ENCODE measurements at places on chromosomes 3 and 15. TPM values are rescaled to one million over a fixed set of nuclear protein-coding genes. Genes with fewer than 3 reads are reported as not detected.

The CCR8 gene
- total RNA-seq = not detected

The NLGN1 gene
- total RNA-seq = 7.8 TPM

The ZNF80 gene
- total RNA-seq = not detected

The TBC1D2B gene
- 6.3 TPM for total RNA-seq

The STXBP5L gene
- not detected for total RNA-seq

Measured in heart right ventricle (tissue), 16 donors.